ENCODE measurements at places on chromosomes 6 and 20. TPM values are rescaled to one million over a fixed set of nuclear protein-coding genes. Genes with fewer than 3 reads are reported as not detected.

AVP gene
- 2.5 TPM for polyA plus RNA-seq

TCFL5 gene
- 2.4 TPM for polyA plus RNA-seq

ZFP57 gene
- not detected for polyA plus RNA-seq

BMP5 gene
- polyA plus RNA-seq: 0.42 TPM

SALL4 gene
- 0.16 TPM for polyA plus RNA-seq

TINAG gene
- not detected for polyA plus RNA-seq

ME1 gene
- 7.8 TPM for polyA plus RNA-seq

LY6G6F gene
- polyA plus RNA-seq: not detected

- peaks cover 50% of the 10 kb centered on the region for H3K4me1 ChIP-seq
- H3K27ac ChIP-seq: peak within 1 kb of the TSS; percentile 16
- peak; percentile 41 for DNase-seq
- H3K4me3 ChIP-seq: peak within 1 kb of the TSS; percentile 65
- H3K27me3 ChIP-seq: no peaks in the 10 kb centered on the region
Measured at GRCh38 chr6:150368762-150369161, at the start of gene IYD. IYD (plus strand) TSS chr6:150369012; CDS start chr6:150369032, 20 bp downstream.

DNA sequence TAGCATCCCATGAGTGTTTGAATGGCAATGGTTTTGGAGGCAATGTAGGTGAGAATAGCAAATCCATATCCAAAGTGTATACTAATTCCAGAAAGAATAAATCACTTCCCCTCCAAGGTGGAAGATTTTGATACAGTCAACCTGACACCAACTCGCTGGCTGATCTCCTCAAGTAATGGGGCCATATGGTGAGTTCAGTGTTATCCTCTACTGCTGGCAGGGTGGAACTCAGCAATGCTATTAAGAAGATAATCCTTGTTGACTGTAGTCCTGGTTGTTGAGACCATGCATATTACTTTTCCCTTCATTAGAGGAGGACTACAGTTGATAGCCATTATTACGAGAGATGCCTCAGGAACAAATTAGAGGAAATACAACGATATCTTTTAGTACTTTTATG, 17.8 kb upstream of the HLA-DQB1 start:
- no peak overlapping the region for H3K27ac ChIP-seq
- H3K4me3 ChIP-seq: no peak overlapping the region
- no peaks in the 10 kb centered on the region for H3K27me3 ChIP-seq

DNA sequence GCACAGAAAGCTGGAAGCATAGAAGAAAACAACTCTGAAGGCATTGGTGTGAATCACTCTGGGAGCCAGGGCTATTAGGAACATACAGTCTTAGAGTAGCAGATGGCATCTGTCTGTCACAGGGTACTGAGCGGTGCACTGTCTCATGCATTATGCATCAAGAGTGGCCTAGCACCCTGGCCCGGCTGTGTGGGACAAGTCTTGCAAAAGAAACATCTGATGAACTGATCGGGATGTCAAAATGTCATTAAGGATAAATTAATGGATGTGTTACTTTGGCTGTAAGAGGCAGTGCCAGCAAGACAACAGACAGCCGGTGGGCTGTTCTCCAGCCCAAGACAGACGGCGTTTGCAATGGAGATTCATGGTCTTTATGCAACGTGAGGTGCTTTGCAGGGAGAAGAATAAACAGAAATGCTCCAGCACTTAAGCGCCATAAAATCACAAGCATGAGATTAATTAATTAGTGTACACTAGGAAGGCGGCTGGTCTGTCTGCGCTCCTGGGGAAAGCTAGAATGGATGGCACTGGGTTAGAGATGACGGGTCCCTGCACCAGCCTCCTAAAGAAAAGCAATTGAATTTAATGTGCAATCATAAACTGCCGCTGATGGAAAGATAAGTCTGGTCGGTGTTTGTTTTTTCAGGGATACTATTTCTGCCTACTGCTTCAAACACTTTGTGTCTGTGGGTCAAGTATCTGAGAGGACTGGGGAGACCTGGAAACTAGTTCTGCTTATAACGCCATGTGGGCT, 600.6 kb upstream of the CHD6 start:
- H3K4me1 ChIP-seq: no peaks in the 10 kb centered on the region
- H3K27ac ChIP-seq: no peak overlapping the region
- no peaks in the 10 kb centered on the region for H3K27me3 ChIP-seq
- no peak for DNase-seq
- no peak overlapping the region for H3K4me3 ChIP-seq
- no peaks in the 10 kb centered on the region for H3K36me3 ChIP-seq

DNA sequence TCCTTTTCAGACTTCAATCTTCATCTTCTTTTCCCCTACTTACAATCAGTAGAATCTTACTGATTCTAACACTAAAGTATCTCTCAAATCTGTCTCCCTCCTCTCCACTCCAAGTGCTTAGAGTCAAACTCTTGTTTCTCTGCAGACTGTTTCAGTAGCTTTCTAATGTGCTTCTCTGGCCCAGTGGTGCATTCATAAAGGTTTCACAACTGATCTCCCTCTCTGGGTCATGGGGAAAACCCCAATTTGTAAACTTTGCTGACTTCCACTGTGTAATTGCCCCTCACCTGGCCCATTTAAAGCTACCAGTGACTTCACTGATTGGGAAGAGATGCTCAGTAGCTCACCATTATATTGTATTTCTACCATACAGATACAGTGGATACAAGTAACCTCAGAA, 183.6 kb downstream of the FAXC start:
- no peaks in the 10 kb centered on the region for H3K36me3 ChIP-seq
- no peaks in the 10 kb centered on the region for H3K27me3 ChIP-seq
- H3K27ac ChIP-seq: no peak overlapping the region
- H3K4me3 ChIP-seq: no peak overlapping the region
- H3K4me1 ChIP-seq: no peaks in the 10 kb centered on the region
- no peak for DNase-seq

- H3K4me1 ChIP-seq: peaks cover 11% of the 10 kb centered on the region
- H3K27ac ChIP-seq: no peak overlapping the region
- H3K4me3 ChIP-seq: no peak overlapping the region
- no peak for DNase-seq
Measured at GRCh38 chr6:129750360-129750759, 40.4 kb upstream of the ARHGAP18 start.

- peak; percentile 75 for DNase-seq
- no peaks in the 10 kb centered on the region for H3K27me3 ChIP-seq
- no peaks in the 10 kb centered on the region for H3K36me3 ChIP-seq
- no peak overlapping the region for H3K27ac ChIP-seq
- H3K4me1 ChIP-seq: no peaks in the 10 kb centered on the region
- no peak overlapping the region for H3K4me3 ChIP-seq
Measured at GRCh38 chr6:132962936-132963868, 148.8 kb downstream of the RPS12 start.

DNA sequence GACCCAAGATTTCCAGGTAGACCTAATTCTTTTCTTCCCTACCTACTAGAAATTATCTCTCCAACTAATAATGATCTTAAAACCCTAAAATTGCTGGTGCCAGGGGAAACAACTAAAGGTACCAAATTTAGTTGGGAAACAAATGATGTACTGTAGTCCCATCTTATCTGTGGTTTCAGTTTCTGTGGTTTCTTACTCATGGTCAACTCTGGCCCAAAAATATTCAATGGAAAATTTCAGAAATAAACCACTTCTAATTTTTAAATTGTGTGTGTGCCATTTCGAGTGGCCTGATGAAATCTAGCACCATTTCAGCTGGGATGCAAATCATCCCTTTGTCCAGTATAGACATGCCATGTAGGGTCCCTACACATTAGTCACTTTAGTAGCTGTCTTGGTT, 475.2 kb upstream of the EPHA7 start:
- H3K4me1 ChIP-seq: no peaks in the 10 kb centered on the region
- no peak for DNase-seq
- no peaks in the 10 kb centered on the region for H3K27me3 ChIP-seq
- H3K27ac ChIP-seq: no peak overlapping the region
- H3K36me3 ChIP-seq: no peaks in the 10 kb centered on the region
- H3K4me3 ChIP-seq: no peak overlapping the region

- H3K4me1 ChIP-seq: no peaks in the 10 kb centered on the region
- no peaks in the 10 kb centered on the region for H3K27me3 ChIP-seq
- no peak overlapping the region for H3K4me3 ChIP-seq
- no peak overlapping the region for H3K27ac ChIP-seq
Measured at GRCh38 chr6:7671076-7671475, 54.8 kb upstream of the BMP6 start.

DNA sequence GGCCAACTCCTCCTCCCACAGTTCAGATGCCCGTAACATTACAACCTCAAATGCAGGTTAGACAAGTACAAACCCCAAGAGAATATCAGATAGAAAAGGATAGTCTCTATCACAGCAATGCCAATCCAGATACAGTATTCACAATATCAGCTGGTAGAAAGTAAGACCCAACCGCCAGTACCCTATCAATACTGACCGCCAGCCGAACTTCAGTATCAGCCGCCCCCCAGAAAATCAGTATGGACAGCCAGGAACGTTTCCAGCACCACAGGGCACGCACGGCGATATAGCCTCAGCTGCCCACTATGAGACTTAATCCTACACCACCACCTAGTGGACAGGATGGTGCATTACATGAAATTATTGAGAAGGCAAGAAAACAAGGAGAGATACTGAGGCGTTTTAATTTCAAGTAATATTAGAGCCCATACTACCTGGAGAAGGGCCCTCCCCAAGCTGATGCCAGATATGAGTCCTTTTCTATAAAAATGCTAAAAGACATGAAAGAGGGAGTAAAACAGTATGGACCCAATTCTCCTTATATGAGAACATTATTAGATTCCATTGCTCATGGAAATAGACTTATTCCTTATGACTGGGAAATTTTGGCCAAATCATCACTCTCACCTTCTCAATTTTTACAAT, 17.6 kb upstream of the EIF2S2 start:
- H3K27ac ChIP-seq: no peak overlapping the region
- no peaks in the 10 kb centered on the region for H3K27me3 ChIP-seq
- peak overlapping the region; percentile 26 for H3K4me3 ChIP-seq

DNA sequence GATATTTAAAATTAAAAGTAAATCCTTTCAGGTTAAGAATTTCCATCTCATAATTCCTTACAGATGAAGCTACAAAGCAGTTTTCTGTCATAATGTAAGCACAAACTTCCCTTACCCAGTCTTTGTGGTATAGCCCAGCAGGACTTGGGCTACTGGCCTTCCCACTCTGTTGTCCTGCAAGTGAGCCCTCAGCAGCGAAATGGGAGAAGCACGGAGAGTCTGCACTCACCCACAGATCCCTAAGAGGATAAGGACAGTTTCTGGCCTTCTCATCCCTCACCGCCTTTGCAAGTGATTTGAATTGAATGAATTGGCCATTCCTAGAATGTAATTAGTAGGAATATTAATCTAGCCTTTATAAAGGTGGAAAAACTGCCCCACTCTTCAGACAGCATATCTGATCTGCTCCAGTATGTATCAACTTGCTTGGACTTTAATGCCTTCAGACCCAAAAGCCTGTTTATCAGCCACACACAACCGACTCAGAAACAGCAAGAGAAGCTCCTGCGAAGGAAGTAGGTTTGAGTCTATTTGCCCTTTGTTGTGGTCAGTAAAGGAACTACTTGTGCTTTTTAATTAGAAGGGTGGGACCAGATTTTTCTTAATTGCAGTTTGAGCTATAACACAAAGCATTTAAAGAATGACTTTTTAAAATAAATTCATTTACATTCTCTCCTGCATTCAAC, 29.9 kb upstream of the PRDM1 start:
- no peak overlapping the region for H3K4me3 ChIP-seq
- H3K4me1 ChIP-seq: peaks cover 4% of the 10 kb centered on the region
- H3K36me3 ChIP-seq: no peaks in the 10 kb centered on the region
- H3K27ac ChIP-seq: no peak overlapping the region

- no peaks in the 10 kb centered on the region for H3K4me1 ChIP-seq
- H3K36me3 ChIP-seq: no peaks in the 10 kb centered on the region
- no peak overlapping the region for H3K4me3 ChIP-seq
- H3K27ac ChIP-seq: no peak overlapping the region
- DNase-seq: no peak
- no peaks in the 10 kb centered on the region for H3K27me3 ChIP-seq
Measured at GRCh38 chr6:128801621-128802020, 81.3 kb upstream of the LAMA2 start.

DNA sequence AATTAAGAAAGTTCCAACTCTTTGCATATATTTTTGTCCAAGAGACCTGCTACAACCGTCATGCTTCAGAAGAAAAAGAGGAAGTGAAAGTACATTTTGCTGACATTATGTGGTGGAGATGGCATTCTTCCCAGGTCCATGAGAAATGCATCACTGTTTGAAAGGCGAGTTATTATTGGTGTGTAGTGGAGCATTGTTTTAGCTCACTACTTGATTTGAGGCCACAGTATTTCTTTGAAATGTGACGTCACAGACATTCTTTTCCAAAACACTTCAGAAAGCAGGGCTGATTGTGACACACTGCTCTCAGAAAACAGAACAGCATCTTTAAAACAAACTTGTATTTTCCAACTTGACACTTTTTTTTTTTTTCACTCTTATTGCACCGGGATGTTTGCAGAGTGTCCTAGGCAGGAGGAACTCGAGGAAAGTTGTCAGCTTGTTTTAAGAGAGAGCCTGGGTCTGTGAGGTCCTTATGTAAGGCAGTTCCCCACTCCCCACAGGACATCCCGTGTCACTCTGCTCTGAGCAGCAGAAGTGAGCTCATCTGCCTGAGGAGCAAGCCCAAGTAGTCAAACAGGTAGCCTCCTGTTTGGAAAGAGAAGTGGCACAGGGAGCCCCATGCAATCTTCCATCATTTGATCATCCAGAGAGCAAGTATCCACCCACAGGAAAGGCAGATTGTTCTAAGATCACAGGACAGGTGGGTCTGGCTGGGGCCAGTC, 1.1 kb downstream of the SPTLC3 start:
- DNase-seq: no peak
- H3K4me3 ChIP-seq: peak overlapping the region; percentile 80
- peak overlapping the region; percentile 80 for H3K27ac ChIP-seq
- peaks cover 7% of the 10 kb centered on the region for H3K4me1 ChIP-seq

DNA sequence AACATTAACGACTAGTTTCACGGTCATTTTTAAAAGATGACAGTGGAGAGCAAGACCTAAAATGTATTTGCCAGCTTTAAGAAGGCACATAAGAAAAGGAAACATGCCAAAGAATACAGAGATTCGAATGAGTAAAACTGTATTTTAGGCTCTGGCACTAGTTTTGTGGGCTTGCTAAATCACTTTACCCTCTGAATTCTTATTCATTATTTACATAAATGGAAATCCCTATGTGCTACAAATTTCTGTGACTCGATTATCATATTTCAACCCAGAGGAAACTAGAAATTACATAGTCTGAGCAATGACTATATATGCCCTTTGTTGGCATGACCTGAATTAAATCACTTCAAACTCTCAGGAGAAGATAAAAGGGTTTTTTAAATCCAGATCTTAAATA, 441.7 kb upstream of the RNF217 start:
- DNase-seq: no peak
- H3K27ac ChIP-seq: no peak overlapping the region
- no peaks in the 10 kb centered on the region for H3K4me1 ChIP-seq
- no peaks in the 10 kb centered on the region for H3K36me3 ChIP-seq

GRCh38 chr6:167746390-167746907, 80.3 kb upstream of the AFDN start:
- no peaks in the 10 kb centered on the region for H3K36me3 ChIP-seq
- peaks cover 2% of the 10 kb centered on the region for H3K4me1 ChIP-seq
- no peak overlapping the region for H3K4me3 ChIP-seq
- H3K27ac ChIP-seq: no peak overlapping the region
- DNase-seq: no peak
- H3K27me3 ChIP-seq: no peaks in the 10 kb centered on the region

- no peaks in the 10 kb centered on the region for H3K4me1 ChIP-seq
- H3K36me3 ChIP-seq: no peaks in the 10 kb centered on the region
- DNase-seq: no peak
- H3K27me3 ChIP-seq: no peaks in the 10 kb centered on the region
Measured at GRCh38 chr6:108947114-108947854, 99.1 kb downstream of the ARMC2 start.

All from liver (tissue), 10 donors.